ENCODE measurements at places on chromosomes 2 and 18.

GRCh38 chr2:6864923-6865345 is 773 bp downstream of the CMPK2 start:
- peaks cover 2% of the 10 kb centered on the region for H3K27me3 ChIP-seq
- no peak overlapping the region for H3K27ac ChIP-seq
- H3K36me3 ChIP-seq, result peaks cover 20% of the 10 kb centered on the region
- H3K4me3 ChIP-seq, result peak overlapping the region; percentile 45

GRCh38 chr2:177784745-177785067 is 287.9 kb downstream of the PDE11A start:
- peak overlapping the region; percentile 81 for H3K27ac ChIP-seq
- no peak for DNase-seq
- H3K36me3 ChIP-seq, result no peaks in the 10 kb centered on the region
- peaks cover 41% of the 10 kb centered on the region for H3K4me1 ChIP-seq
- H3K4me3 ChIP-seq, result peak overlapping the region; percentile 36

DNA sequence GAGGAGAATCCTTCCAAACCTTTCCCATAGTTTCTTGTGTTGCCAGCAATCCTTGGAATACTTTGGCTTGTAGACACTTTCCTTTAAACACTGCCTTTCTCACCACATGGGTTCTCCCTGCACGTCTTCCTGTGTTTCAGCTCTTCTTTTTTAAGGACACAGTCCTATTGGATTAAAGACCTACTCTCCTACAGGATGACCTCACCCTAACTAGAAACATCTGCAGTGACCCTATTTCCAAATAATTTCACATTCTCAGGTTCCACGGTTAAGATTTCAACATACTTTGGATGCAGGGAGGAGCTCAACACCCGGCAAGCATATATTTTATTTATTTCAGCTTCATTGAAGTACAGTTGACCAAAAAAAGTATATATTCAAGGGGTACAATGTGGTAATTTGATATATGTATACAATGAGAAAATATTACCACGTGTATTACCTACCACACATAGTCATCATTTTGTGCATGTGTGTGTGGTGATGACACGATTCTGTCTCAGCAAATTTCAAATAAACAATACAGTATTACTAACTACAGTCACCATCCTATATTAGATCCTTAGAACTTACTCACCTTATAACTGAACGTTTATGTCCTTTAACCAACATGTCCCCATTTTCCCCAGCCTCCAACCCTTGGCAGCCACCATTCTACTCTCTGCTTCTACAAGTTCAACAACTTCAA is 745.0 kb downstream of the CBLN2 start:
- H3K27me3 ChIP-seq, result no peaks in the 10 kb centered on the region
- H3K36me3 ChIP-seq, result no peaks in the 10 kb centered on the region
- no peak overlapping the region for H3K4me3 ChIP-seq
- no peaks in the 10 kb centered on the region for H3K4me1 ChIP-seq

- no peak for DNase-seq
- H3K27ac ChIP-seq, result no peak overlapping the region
- H3K4me1 ChIP-seq, result no peaks in the 10 kb centered on the region
- peaks cover 2% of the 10 kb centered on the region for H3K27me3 ChIP-seq
- no peak overlapping the region for H3K4me3 ChIP-seq
- no peaks in the 10 kb centered on the region for H3K36me3 ChIP-seq
These were observed 44.1 kb downstream of the C1D start for GRCh38 chr2:68018727-68019126.

DNA sequence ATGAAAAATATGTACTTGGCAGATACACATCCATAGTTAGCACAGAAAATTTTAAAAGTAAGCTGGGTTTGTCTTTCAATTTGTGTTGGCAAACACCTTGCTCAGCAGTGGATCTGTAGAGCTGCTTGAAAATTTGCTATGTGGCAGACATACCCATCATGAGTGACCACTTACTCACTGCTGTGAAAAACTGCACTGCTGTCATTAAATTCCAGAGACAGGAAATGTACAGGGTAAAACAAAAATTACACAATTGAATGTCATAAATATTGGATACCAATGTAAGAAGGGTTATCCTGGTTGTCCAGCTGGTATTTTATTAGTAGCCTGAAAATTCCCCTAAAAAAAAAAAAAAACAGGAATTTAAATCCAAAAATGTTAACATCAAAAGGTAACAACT is 24.5 kb downstream of the NIF3L1 start:
- H3K4me1 ChIP-seq, result peaks cover 2% of the 10 kb centered on the region
- no peaks in the 10 kb centered on the region for H3K27me3 ChIP-seq

DNA sequence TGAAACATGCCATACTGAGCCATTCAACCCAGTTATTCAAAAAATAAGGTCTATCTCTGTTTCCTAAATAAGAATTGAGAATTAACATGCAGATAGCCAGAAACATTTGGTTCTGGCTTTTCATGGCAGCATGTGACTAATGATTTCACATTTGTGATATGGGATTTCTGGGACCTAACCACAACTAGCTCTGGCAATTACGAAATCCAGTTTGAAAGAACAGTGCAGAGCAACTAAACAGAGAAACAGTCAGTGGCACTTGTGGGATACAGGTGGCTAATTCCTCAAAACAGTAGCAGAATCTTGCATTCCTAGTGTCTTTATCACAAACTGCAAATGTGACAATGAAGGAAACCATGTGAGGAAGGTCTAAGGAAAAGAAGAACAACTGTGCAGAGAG is 637.8 kb upstream of the CHAC2 start:
- H3K36me3 ChIP-seq, result no peaks in the 10 kb centered on the region
- no peaks in the 10 kb centered on the region for H3K27me3 ChIP-seq
- no peaks in the 10 kb centered on the region for H3K4me1 ChIP-seq
- H3K4me3 ChIP-seq, result no peak overlapping the region
- no peak overlapping the region for H3K27ac ChIP-seq

GRCh38 chr2:84894758-84895520 is 10.5 kb upstream of the TMSB10 start:
- H3K4me3 ChIP-seq, result peak overlapping the region; percentile 30
- H3K27me3 ChIP-seq, result no peaks in the 10 kb centered on the region
- no peak for DNase-seq
- no peaks in the 10 kb centered on the region for H3K36me3 ChIP-seq

- no peak overlapping the region for H3K27ac ChIP-seq
- H3K36me3 ChIP-seq, result no peaks in the 10 kb centered on the region
- peaks cover 4% of the 10 kb centered on the region for H3K27me3 ChIP-seq
- peaks cover 7% of the 10 kb centered on the region for H3K4me1 ChIP-seq
These were observed 180.2 kb downstream of the SOCS6 start for GRCh38 chr18:70468861-70469547.

GRCh38 chr2:73112026-73112912 is 479 bp downstream of the RAB11FIP5 start:
- no peaks in the 10 kb centered on the region for H3K36me3 ChIP-seq
- no peaks in the 10 kb centered on the region for H3K27me3 ChIP-seq
- DNase-seq, result peak; percentile 38
- peaks cover 25% of the 10 kb centered on the region for H3K4me1 ChIP-seq

DNA sequence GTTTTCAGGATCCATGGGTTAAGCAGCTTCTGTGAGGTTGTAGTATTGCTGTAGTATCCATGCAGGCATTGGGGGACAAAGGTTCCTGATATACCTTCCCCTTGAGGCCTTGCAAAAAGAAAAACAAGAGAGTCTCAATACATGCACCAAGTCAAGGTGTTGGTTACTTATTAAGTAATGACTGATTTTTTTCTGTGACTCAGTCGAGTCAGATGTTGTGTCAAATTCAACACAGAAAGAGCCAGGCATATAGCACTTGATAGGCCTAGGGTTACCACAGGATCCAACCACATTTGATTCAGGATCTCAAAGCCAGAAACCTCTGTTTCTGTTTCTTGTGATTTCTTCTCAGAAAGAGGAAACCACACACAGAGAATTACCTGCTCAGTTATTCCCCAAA is 24.9 kb upstream of the CD8A start:
- H3K4me1 ChIP-seq, result peaks cover 4% of the 10 kb centered on the region
- no peaks in the 10 kb centered on the region for H3K36me3 ChIP-seq
- H3K4me3 ChIP-seq, result no peak overlapping the region
- DNase-seq, result no peak

- no peaks in the 10 kb centered on the region for H3K36me3 ChIP-seq
- peaks cover 4% of the 10 kb centered on the region for H3K27me3 ChIP-seq
- H3K4me3 ChIP-seq, result no peak overlapping the region
- DNase-seq, result no peak
- no peak overlapping the region for H3K27ac ChIP-seq
These were observed 144.1 kb downstream of the NYAP2 start for GRCh38 chr2:225543626-225544025.

GRCh38 chr2:96860065-96861029 is 2.5 kb upstream of the ANKRD39 start:
- peak overlapping the region; percentile 31 for H3K27ac ChIP-seq
- no peaks in the 10 kb centered on the region for H3K27me3 ChIP-seq
- peaks cover 21% of the 10 kb centered on the region for H3K36me3 ChIP-seq
- peaks cover 37% of the 10 kb centered on the region for H3K4me1 ChIP-seq

DNA sequence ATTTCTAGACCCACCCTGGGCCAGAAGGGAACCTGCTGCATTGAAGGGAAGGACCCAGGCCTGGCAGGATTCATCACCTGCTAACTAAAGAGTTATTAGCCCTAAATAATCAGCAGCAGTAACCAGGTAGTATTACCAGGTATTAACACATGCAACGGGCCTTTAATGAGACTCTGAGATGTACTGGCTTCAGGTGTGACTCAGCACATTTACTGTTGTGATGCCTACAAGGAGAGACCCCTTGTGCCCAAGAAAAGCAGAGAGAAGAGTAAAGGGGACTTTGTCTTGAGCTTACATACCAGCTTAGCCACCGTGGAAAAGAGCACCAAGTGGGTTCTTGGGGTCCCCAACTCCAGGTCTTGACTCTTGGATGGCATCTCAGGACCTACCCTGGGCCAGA is 243.1 kb upstream of the SLC39A10 start:
- H3K27ac ChIP-seq, result no peak overlapping the region
- no peaks in the 10 kb centered on the region for H3K36me3 ChIP-seq
- peaks cover 5% of the 10 kb centered on the region for H3K4me1 ChIP-seq
- no peak for DNase-seq
- no peak overlapping the region for H3K4me3 ChIP-seq

- peaks cover 2% of the 10 kb centered on the region for H3K36me3 ChIP-seq
- peaks cover 24% of the 10 kb centered on the region for H3K4me1 ChIP-seq
- DNase-seq, result no peak
- H3K27me3 ChIP-seq, result no peaks in the 10 kb centered on the region
These were observed 4.0 kb downstream of the VAMP5 start for GRCh38 chr2:85588236-85588635.

DNA sequence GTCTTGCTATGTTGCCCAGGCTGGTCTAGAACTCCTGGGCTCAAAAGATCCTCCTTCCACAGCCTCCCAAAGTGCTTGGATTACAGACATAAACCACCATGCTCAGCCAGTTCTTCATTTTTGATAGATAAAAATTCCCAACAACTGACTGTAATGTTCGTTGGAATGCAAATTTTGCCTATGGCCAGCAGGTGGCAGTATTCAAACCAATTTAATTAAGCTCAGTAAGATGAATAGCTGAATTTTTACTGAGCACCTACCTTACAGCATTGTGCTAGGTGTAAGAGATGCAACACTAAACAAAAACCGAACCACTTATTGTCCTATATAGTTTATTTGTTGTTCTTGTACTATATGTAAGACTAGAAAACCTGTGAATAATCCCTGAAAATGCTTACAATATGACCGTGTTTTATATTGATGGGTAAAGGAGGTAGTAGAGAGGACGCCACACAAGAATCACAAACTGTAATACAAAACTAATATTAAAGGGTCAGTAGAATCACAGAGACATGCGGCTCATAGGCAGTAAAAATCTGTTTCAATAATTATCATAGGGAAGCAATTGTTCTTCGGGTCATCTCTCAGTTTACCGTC is 8.2 kb upstream of the TMEM182 start:
- H3K27me3 ChIP-seq, result no peaks in the 10 kb centered on the region
- no peak overlapping the region for H3K27ac ChIP-seq
- H3K4me3 ChIP-seq, result no peak overlapping the region
- no peaks in the 10 kb centered on the region for H3K36me3 ChIP-seq
- DNase-seq, result peak; percentile 33

- no peaks in the 10 kb centered on the region for H3K36me3 ChIP-seq
- peaks cover 3% of the 10 kb centered on the region for H3K4me1 ChIP-seq
- DNase-seq, result no peak
- H3K27ac ChIP-seq, result no peak overlapping the region
- no peak overlapping the region for H3K4me3 ChIP-seq
These were observed 6.6 kb downstream of the SH3RF3 start for GRCh38 chr2:109135359-109136197.

DNA sequence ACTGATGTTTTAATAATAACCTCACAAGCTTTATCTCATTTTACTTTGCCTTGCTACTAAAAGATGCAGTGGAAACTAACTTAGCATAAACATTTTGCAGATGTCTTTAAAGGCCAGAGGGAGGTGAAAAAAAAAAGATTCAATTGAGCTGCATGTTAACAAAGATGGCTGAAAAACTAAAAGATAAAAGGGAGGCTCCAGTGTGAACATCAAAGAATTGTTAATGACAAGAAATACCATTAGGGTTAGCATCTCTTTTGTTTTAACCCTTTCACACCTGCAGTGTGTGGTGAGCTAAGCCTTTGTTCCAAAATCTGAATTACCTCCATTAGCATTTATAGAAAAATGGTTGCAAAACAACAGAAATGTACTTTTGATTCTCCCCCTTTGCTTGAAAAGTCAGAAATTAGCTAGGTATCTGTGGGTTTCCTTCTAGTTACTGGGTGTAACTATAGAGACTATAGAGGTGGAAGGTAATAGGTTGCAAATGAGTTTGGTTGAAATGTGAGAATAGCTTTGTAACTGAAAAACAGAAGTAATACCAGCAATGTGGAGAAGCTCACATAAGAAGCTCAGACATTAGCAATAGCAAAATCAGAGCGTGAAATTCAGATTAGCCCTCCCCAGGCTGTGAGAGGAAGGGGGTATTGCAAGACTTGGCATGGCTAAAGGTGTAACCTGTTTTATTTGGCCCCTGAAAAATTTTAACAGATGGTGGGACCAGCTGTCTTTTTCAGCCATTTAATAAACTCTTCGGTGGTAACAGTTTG is 34.8 kb upstream of the SP5 start:
- no peak overlapping the region for H3K4me3 ChIP-seq
- DNase-seq, result no peak
- H3K27me3 ChIP-seq, result peaks cover 3% of the 10 kb centered on the region
- H3K4me1 ChIP-seq, result peaks cover 3% of the 10 kb centered on the region

DNA sequence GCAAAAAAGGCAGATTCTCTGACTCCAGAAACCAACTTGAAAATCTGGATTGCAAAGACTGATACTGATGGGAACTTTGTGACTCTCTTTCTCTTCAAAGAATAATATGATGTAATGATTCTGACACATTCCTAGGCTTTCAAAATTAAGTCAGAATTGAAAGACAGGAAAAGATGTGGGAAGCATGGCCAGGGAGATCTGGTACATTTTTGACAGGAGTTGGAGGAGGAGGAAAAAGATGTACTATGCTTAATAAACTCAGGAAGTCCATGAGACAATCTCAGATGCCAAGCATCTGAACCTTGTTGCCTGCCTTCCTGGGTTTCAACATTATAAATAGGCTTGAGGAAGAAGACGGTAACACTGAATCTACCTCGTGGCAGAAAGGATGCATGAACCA is 34.2 kb downstream of the KLF7 start:
- DNase-seq, result no peak
- no peaks in the 10 kb centered on the region for H3K27me3 ChIP-seq
- H3K27ac ChIP-seq, result peak overlapping the region; percentile 39
- H3K36me3 ChIP-seq, result peaks cover 13% of the 10 kb centered on the region
- H3K4me3 ChIP-seq, result no peak overlapping the region
- peaks cover 65% of the 10 kb centered on the region for H3K4me1 ChIP-seq

GRCh38 chr2:195535911-195536522 is 121.0 kb upstream of the SLC39A10 start:
- DNase-seq, result peak; percentile 88
- H3K27me3 ChIP-seq, result no peaks in the 10 kb centered on the region
- peak overlapping the region; percentile 98 for H3K27ac ChIP-seq
- H3K4me3 ChIP-seq, result peak overlapping the region; percentile 38

- H3K36me3 ChIP-seq, result peaks cover 23% of the 10 kb centered on the region
- no peak overlapping the region for H3K27ac ChIP-seq
- H3K4me3 ChIP-seq, result no peak overlapping the region
These were observed 29.0 kb downstream of the PSME4 start for GRCh38 chr2:53941749-53942148.
